Stimulated activated CD8-positive, alpha-beta memory T cell treated with anti-CD3 and anti-CD28 coated beads, Interleukin-7, amount 100 ng/mL, for 1 hour (primary cell): ENCODE measurements at places on chromosomes 12 and 14.
A peak's percentile ranks its signal among the peaks of the same experiment; 100 is the strongest.

DNA sequence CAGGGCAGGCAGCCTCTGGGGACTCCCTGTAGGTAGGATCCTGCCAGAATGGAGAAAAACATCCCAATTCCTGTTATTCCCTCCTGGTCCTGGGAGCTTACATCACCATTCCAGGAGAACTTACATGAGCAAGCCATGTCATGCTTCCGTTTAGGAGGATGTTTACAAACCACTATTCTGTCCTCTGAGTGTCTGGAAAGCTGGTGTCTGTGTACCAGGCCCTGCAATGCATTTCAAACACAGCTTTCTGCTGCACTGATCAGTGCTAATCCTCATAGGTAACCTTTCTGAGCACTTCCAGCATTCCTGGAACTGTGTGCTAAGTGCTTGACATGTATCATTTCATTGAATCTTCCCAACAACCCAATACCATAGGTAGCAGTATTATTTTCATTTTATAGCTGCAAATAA, 19.8 kb upstream of the MAP1LC3B2 start:
- no peak for DNase-seq

- no peak for DNase-seq
Measured at GRCh38 chr12:6280053-6280469, 30.4 kb upstream of the PLEKHG6 start.

DNA sequence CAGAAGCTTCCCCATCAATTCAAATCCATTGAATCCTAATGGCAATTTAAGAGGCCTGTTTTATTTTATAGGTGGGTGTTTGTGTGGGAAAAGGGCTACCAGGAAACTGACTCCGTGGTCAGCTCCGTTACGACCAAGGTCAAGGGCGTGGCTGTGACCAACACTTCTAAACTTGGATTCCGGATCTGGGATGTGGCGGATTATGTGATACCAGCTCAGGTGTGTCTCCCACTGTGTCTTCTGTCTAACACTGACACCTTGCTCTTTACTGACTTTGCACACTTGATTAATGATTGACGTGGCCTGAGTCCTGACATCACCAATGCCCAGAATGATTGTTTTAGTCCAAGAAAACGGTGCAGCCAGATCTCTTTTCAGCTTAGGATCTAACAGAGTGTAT, 7.1 kb downstream of the P2RX4 start:
- no peak for DNase-seq

GRCh38 chr12:92438641-92439419, 264.0 kb upstream of the PLEKHG7 start:
- no peak for DNase-seq

- DNase-seq, result no peak
Measured at GRCh38 chr12:85147331-85147730, 111.2 kb downstream of the LRRIQ1 start.

GRCh38 chr12:3244219-3244750, 167.1 kb downstream of the TSPAN9 start:
- DNase-seq, result no peak

DNA sequence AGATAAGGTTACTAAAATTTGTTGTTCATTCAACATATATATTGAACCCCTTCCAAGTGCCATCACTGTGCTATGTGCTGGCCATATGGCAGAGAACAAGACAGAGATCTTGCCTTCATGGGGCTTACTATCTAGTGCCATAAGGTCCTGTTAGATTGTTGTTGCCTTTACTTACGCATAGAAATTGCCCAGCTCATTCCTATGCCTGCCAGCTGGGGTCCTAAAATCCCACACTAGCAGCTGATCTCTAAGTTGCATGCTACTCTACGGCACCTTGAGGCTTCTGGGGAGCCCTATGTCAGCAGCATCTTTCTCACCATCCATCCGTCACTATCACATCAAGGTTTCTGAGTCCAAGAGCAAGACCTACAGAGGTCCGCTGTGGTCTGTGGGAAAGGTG, 1.4 kb upstream of the KCNK10 start:
- DNase-seq, result no peak

- no peak for DNase-seq
Measured at GRCh38 chr12:85461127-85461526, 181.1 kb downstream of the ALX1 start.

DNA sequence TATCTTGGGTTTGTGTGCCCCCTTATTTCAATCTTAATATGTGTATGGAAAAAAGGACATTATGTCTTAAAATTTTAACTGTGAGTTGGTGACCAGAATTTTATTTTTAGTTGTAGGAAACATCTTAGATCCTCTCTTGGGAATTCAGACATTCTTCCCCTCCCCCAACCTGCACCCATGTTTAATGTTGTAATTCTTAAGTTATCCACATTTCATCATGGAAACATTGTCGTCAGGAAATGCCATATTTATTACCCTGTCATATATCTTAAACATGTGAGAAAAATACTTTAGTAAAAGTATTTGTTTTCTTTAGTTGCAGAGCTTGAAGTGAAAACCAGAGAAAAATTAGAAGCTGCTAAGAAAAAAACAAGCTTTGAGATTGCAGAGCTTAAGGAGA, 30.3 kb downstream of the YEATS4 start:
- no peak for DNase-seq

- no peak for DNase-seq
Measured at GRCh38 chr12:124013073-124013472, 40.1 kb downstream of the ZNF664 start.

DNA sequence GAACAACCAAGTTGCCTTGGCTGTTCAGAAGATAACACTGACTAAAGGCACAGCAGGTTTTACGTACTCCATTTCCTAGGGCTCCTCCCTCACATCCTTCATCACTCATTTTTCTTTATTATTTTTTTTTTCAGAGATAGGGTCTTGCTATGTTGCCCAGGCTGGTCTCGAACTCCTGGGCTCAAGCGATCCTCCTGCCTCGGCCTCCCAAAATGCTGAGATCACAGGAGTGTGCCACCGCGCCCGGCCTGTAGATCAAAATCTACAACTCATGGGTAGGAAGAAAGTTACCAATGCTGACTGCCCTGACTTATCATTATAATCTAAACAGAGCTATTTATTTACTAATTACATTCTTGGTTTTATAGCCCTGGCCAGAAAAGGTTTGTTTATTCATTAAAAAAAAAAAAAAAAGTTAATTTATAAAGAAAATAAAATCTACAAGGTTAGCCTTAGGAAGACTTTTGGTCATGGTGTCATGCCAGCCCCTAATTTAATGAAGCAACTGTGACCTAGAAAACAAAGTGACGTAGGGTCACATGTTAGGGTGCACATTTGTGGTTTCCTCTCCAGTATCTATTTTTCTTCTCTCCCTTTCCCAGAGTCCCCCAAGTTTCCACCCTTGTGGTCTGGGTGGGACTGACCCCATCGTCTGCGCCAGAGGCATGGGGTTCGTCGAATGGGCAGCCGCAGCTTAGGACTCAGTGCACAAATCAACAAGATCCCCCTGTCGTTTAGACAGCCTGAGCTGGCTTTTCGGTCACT, 19.0 kb upstream of the FOXN3 start:
- no peak for DNase-seq

- peak; percentile 85 for DNase-seq
Measured at GRCh38 chr14:75985618-75986438, at the start of gene IFT43. Gene IFT43 (plus strand): TSS chr14:75985763. CDS start chr14:75985787, 24 bp downstream.

DNA sequence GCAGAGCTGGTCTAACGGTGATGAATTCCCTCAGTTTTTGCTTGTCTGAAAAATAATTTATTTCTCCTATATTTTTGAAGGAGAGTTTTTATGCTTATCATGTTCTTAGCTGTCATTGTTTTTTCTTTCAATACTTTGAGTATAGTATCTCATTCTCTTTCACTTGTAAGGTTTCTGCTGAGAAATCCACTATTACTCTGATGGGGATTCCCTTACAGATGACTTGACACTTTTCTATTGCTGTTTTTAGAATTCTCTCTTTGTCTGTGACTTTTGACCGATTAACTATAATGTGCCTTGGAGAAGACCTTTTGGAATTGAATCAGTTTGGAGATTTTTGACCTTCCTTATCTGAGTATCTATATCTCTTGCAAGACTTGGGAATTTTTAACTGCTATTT, 139.6 kb downstream of the PRKD1 start:
- no peak for DNase-seq

- no peak for DNase-seq
Measured at GRCh38 chr12:27511031-27511722, 12.8 kb upstream of the PPFIBP1 start.

GRCh38 chr12:24373004-24373403, 423.5 kb upstream of the SOX5 start:
- DNase-seq, result no peak

GRCh38 chr12:124847113-124848074, 16.3 kb downstream of the SCARB1 start:
- DNase-seq, result no peak

GRCh38 chr14:103520269-103520656, 2.4 kb downstream of the CKB start:
- no peak for DNase-seq

DNA sequence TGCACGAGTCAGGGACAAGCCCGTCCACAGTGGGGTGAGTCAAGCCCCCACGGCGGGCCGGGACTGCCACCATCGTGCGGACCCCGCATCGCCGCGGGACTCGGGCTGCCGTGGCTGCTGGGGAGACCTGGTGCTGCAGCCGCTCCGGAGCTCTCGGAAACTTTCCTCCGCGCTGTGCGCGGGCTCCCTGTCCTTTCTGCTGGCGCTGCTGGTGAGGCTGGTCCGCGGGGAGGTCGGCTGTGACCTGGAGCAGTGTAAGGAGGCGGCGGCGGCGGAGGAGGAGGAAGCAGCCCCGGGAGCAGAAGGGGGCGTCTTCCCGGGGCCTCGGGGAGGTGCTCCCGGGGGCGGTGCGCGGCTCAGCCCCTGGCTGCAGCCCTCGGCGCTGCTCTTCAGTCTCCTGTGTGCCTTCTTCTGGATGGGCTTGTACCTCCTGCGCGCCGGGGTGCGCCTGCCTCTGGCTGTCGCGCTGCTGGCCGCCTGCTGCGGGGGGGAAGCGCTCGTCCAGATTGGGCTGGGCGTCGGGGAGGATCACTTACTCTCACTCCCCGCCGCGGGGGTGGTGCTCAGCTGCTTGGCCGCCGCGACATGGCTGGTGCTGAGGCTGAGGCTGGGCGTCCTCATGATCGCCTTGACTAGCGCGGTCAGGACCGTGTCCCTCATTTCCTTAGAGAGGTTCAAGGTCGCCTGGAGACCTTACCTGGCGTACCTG, 1.1 kb downstream of the PDE3A start:
- DNase-seq, result no peak

DNA sequence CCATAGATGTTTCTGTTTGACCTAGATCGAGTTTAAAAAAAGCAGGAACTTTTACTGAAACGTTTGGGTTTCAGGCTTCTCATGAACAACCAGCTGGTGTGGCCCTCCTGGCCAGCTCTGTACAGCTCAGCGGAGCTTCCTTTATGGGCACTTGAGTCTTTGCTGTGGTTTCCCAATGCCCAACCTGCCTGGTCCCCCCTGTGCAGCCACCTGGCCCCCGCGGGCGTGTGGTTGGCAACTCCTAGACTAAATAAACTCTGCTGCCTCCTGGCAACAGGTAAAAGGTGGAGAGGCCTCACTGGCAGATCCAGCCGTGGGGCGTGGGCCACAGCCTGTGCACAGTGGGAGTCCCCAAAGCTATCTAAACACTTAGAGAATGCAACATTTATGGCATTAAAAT, 38.7 kb downstream of the ADGRD1 start:
- DNase-seq, result no peak

DNA sequence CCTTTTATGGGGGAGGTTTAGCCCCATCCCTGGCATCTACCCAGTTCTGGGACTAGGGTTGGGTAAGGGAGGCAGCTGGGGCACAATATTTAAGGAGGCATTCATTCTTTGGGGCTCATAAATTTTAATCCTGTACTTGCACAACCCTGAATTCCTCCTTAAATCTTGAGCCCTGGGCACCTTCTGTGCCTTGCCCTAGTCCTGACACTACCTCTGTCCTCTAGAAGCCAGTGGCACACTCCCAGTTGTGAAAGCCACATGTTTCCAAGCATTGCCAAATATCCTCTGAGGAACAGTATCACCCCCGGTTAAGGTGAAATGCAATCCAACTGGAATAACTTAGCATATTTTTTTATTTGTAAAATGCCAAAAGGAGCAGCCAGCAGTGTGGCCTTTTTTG, 36.6 kb downstream of the SLC16A7 start:
- DNase-seq, result no peak

DNA sequence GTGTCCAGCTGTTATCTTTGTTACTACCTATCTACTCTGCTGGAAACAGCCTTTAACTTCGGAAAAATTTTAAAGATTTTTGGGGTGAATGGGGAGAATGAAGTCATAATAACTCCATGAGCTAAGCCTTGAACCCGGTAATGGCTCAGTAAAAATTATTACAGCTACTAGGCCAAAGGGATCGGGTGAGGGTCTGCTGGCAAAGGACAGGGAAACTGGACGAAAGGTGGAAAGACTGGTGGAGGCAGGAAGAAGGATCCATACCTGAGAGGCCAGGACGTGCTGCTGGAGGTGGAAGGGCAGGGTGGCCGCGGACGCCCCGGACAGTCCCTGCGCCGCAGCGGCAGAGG, 10.1 kb downstream of the TBX3 start:
- DNase-seq, result no peak

DNA sequence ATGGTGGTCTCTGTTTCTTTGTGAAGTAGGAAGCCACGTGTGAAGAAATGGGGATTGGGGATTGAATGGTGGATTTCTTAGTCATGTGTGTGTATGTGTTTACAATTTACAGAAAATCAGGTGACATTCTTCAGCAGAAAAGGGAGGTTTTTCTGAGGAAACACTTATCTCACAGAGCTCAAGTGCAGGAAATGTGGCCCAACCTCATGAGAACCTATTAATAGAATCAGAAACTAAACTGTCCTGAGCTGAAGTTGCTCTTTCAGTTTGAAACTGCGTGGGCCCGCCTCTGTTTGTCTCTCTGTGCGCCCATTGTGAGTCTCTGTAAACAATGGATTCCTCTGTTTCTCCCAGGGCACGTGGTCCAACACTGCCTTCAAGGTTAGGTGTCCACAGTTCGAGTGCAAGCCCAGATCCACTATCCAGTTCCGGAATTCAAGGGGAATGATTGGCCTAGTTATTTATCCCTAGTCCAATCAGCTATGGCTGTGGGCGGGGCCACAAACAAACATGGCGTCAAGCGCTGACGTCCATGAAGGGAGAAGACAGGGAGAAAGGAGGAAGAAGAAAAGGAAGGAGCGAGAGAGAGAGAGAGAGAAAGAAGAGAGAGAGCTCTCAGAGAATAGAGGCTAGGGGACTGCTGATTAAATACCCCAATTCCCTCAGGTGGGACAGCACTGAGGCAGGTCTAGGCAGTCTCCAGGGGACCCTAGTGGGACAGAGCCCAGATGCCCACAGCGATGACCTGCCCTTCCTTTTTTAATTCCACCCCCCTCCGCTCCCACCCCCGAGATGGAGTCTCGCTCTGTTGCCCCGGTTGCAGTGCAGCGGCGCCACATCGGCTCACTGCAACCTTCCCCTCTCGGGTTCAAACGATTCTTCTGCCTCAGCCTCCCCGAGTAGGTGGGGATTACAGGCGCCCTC, 31.4 kb upstream of the C12orf76 start:
- DNase-seq, result peak; percentile 28

GRCh38 chr14:70735043-70735442, 74.3 kb downstream of the MAP3K9 start:
- no peak for DNase-seq
